ENCODE measurements at places on chromosomes 6 and 20.

GRCh38 chr6:136566007-136566487 lies 15.8 kb upstream of the MAP7 start:
- DNase-seq, result peak; percentile 68

- no peak for DNase-seq
Measured at GRCh38 chr6:149483849-149484655, 762 bp downstream of the ZC3H12D start.

DNA sequence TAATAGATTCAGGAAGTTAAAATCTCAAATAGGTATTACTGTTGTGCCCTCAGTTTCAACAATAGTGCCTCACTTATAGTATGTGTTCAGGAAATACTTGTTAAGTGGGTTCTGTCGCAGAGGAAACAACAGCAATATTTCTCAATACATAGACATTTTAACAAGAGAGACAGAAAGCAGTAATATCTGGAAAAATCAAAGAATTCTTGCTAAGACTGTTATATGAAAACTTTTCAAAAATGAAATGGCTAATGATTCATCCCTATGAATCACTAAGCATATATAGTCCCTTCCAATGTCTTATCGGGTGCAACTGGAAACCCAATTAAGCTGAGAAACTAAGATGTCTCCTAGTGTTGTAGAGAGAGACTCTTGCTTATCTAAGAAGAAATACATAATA lies 668.9 kb downstream of the TFAP2A start:
- DNase-seq, result no peak

- no peak for DNase-seq
Measured at GRCh38 chr6:132751306-132751705, 6.4 kb downstream of the VNN2 start.

- DNase-seq, result no peak
Measured at GRCh38 chr6:75842191-75842590, 93.2 kb downstream of the MYO6 start.

Measured in NCI-H69 (cell line).